ENCODE measurements at places on chromosomes 3 and 15.

DNA sequence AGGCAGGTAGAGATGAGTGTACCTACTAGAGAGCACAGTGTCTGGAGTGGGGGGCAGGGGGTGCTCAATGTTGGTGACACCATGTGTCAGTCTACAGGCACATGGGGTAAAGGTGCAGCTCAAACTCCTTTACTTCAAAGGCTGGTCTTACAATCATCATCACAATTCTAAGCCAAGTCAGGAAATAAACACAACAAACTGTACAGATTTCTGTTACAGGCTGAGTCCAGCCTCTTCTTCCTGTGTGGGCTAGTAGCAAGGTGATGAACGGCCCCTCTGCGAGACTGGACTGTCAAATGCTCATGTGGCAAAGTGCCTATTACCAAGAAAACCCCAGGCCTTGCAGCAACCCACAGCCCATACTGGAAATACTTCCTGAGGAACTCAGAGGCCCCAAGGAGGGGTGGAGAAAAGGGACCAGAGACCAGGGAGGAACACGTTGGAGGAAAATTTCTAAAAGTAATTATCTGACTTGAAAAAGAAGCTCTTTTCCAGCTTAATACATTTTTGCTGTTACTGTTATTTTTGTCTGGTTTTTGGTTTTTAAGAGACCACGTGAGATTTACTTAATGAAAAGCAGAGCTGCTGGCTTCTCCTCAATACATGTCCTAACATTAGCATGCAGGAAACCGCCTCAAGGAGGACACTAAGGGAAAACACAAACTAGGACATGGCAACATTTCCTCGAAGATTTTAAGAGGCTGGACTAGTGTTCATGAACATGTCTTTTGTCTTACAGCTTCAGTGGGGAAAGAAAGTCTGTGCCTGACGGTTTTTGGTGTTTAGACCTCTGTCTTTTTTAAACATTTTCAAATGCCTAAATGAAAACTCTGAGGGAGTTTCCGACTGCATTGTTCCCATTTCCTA lies 29.5 kb downstream of the TBC1D2B start:
- DNase-seq: peak; percentile 23

- DNase-seq: peak; percentile 73
These were observed 12.4 kb upstream of the CEP152 start for GRCh38 chr15:48823237-48823636.

DNA sequence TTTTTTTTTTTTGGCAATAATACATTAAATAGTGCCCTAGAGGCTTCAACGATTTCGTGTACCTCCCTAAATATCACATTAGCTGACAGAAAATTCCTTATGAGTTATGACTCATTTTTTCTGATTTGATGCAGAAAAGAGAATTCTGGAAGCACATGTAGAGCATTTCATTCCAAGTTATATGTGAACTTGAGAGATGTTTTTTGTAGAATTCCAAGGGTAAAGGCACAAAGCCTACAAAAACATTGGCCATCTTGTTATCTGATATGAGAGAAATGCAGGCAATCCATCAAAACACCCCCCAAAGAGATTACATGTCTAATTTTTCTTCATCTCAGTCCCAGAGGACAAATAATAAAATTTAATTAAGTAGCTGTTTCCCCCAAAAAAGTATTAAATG lies 6.7 kb upstream of the PFN2 start:
- no peak for DNase-seq

GRCh38 chr15:26620528-26621458 lies 152.1 kb downstream of the GABRB3 start:
- no peak for DNase-seq

Measured in endodermal cell (in vitro differentiated cells).